ENCODE measurements at places on chromosomes 2 and 18.
A peak's percentile ranks its signal among the peaks of the same experiment; 100 is the strongest.

GRCh38 chr2:97840198-97840597 lies 126.8 kb downstream of the ZAP70 start:
- no peak for DNase-seq

DNA sequence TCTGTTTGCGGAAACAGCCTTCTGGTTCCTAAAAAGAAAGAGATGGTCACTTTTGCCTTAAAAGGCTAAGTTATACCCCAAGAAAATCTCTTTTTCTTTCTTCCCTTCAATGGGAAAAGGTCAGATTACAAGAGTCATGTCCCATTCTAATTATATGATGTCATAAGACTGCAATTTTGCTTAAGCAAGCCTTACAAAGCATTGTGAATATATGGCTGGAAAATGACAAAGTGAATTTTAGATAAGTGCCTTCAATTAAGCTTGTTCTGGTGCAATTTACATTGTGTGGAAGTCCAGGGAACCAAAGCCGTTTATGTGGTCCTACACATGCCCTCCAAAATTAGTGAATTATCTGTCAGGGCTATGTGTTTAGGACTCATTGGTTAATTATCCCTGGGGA lies 7.6 kb upstream of the BMP10 start:
- DNase-seq, result peak; percentile 11

DNA sequence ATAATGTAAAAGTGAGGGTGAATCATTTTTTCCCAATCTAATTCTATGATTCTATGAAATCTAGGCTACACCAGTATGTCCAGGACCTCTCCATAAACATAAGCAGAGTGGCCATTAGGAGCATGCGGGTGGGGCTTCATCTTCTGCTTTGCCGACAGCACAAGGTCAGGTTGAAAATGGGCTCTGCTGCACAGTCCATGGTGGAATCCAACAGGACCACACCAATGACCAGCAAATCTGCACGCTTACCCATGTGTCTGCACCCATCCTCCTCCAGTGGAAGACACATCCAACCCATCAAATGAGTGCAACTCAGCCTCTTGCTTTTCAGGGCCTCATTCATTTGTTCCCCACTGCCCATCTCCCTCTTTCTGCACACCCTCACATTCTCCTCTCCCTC lies 43.3 kb upstream of the SKOR2 start:
- DNase-seq, result no peak

- DNase-seq, result peak; percentile 97
Observed at GRCh38 chr18:70420146-70420898, 131.5 kb downstream of the SOCS6 start.

DNA sequence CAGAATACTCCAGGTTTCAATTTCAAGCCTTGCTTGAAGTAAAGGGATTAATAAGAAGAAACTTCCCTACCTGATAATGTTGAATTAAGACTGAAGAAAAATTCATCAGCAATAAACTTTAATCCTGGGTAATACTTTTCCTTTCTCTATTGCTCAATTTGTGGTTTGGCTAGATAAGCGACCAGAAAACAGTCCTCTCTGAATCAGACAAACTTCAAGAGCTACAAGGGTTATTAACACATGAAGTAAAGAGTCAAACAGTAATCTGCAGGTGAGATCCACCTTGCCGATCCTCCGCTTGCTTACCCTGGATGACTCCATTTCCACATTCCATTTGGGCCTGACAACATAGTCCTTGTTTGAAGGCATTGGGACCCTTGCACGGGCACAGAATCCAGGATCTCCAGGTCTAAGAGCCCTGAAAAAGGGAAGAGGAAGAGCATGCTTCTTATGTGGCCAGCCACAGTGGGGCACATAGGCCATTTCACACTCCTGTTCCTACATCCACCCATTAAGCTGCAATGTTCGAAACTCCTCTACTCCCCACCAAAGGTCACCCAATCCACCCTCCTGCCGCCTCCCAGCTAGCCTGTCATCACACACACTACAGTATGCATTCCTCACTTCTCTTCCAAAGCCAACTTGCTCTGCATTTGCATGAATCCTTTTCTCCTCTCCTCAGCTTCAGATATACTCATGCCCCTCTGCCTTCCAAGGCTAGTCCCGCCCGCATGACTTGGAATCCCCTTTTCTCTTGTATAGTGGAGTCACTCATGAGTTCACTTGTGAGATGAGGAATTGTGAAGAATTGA lies 39.8 kb downstream of the IWS1 start:
- DNase-seq, result no peak

DNA sequence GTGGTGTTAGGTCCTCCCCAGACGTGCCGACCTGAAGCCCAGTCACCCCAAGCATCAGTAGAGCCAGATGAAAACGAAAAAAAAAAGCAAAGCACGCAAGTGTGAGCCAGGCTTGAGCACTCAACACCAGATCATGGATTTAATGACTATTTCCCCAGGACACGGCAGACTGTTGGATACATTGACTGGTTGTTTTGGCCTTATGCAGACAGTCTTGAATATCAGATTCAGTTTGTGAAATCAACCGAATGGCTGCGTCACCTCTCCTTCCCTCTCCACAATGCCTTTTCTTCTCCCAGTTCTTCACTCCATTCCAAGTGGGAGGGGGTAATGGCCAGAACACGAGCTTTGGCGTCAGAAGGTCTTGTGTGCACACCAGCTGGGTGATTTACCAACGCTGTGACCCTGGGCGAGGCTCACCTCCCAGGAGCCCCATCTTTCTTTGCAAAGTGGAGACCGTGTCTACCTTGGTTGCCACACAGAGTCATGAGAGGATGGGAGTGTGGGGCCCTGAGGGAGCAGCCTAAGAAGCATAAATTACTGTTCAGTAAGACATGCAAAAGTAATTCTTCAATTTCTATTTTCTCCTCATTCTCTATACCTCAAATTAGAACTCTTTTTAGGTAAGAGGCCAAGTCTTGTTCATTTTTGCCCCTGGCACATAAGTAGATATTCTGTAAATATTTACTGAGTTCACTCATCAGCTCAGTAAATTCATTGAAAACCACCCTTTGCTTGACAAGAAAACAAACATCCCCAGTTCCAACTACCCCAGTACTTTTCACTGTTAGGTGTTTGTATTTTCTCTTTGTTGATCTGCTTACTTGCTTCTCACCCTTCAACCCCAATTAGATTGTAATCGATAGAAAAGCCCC lies 181.1 kb upstream of the COPS8 start:
- no peak for DNase-seq

DNA sequence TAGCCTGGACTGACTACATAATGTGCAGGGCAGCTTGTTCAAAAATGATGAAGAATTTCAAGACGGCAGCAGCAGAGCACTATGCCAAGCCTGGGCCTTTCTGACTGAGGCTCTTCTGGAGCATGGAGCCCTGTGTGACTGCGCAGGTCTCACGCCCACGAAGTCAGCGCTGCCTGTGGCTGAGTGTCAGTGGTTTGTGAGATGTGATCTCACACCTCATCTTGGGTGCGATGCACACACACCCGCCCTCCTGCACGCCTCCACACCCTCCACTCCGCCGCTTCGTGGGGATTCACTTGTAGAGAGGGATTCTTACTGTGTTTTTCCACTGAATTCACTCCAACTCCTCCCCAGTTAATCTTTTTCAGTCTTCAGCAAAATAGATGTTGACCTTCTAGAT lies 103.9 kb downstream of the VIT start:
- DNase-seq, result no peak

DNA sequence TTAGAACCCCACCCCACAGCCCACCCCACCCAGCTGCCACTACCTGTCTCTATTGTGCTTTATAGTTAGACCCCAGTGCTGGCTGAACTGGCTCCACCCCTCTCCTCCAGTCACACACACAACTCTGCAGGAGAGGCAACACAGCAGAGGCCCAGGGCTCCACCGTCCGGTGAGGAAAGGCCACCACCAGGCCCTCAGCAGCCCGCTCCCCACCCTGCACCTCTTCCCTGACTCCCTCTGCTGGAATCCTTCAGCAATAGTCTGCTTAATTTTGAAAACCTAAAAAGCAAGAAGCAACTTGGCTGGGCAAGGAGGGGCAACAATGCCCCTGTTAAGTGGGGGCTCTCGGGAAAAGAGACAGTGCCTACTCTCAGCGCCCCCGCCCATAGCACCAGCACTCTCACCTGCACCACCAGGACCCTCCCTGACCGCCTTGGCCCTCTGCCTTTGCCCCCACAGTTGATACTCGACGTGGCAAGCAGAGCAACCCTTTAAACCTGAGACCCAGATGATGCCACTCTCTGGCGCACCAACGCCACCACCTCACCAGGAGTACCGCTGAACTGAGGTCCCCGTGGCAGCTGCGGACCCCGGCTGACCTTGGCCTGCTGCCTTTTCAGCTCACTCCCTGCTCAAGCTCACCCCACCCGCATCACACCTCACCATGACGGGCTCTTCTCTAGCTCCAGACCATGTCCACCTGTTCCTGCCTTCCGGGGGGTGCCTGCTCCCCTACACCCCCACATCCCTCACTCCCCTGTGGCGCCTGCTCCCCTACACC lies 45.7 kb downstream of the NDUFA10 start:
- DNase-seq, result no peak

DNA sequence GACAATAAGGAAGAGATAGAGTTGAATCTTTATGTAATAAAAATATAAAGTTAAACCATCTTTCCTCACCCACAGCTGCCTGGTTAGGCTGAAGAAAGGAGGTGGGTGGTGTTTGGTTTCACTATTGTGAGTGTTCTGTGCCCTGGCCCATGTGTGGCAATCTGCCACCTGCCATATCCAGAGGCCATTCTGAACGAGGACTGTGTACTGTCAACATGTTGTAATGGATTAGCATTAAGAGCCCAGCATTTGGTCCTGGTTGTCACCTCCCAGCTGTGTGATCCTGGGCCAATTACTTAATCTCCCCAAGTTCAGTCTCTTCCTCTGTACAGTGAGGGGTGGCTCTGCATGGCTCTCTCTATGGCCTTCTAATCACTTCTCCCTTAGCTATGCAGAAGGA lies 118.2 kb upstream of the SEC11C start:
- no peak for DNase-seq

DNA sequence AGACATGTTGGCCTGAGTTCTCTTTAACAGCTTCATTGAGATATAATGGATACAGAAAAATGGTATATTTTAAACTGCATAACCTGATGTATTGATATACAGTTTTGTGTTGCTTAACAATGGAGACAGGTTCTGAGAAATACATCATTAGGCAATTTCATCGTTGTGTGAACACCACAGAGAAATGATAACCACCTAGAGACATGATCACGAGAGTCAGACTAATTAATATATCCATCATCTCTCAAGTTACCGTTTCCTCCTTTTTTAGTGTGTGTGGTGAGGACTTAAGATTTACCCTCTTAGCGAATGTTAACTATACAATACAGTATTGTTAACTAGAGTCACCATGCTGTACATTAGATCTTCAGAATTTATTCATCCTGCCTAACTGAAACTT lies 178.1 kb downstream of the FMNL2 start:
- DNase-seq, result no peak

- peak; percentile 52 for DNase-seq
Observed at GRCh38 chr2:13968811-13969210, 663.7 kb upstream of the LRATD1 start.

DNA sequence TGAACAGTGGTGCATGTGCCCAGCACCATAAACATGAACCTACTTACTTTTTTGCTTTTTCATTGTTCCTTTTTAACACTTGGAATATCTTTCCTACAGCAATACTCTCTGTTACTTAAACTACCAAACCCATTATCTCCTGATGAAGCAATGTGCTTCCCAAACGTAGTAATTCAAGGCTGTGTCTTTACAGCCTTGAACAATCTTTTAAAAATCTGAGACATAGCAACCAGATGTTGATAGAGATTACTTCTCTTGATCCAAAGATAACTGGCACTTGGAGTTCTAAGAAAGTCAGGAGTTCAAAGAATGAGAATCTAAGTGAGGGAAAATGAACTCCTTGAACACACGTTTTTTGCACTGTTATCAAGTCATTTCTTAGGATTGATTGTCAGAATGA lies 40.4 kb downstream of the ATP8B1 start:
- no peak for DNase-seq

DNA sequence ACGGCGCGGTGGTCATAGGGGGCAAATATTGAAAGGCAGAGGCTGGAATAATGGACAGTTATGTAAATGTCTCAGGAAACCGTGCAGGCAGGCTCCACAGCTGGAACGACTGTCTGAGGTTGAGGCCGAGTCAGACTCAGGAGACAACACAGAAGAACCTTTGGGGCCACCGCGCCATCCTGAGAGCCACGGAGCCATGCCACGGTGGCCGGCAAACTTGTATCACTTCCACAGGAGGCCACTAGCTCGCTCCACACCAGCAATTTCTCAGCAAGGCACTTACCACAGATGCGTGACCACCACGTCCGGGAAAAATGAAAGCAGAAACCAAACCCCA lies 156.7 kb upstream of the SALL3 start:
- no peak for DNase-seq

DNA sequence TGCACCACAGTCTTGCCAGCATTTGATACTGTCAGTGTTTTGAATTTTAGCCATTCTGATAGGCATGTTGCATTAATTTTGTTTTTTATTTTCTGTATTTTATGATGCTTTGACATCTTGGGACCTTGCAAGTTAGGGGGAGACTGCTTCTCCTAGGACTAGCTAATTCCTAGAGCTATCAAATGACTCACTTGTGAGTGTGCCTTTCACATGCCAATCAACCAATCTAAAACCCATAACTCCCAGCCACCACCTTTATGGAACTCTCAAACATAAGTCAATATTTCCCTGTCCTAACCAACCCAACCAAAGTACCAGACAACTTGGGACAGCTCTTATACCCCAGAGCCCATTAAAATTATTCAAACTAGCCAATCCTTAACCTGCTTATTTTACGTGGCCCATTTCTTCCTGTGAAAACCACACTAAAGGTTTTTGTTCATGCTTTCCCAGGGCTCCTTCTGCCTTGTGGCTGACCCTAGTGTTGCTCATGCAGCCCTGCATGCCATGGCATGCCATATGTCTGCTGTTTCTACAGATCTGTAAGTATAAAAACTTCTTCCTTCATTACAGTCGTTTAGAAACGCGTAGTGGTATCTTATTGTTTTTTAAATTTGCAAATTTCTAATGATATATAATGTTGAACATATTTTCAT lies 230.1 kb downstream of the GPD2 start:
- DNase-seq, result no peak

GRCh38 chr2:68653538-68653982 lies 10.2 kb downstream of the PROKR1 start:
- DNase-seq, result peak; percentile 25

DNA sequence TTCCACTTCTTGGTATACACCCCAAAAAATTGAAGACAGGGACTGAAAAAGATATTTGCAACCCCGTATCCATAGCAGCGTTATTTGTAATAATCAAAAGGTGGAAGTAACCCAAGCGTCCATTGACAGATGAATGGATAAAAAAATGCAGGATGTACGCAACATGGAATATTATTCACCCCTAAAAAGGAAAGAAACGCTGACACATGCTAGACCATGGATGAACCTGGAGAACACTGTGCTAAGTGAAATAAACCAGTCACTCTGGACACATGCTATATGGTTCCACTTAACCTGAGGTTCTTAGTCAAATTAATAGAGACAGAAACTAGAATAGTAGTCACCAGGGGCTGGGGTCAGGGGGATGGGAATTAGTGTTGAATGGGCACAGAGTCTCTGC lies 38.6 kb upstream of the PRLH start:
- no peak for DNase-seq

- no peak for DNase-seq
Observed at GRCh38 chr2:158650646-158651357, 144.3 kb upstream of the DAPL1 start.

GRCh38 chr2:42223855-42224268 lies 54.7 kb downstream of the EML4 start:
- peak; percentile 54 for DNase-seq

Data from HCEC 1CT (cell line).